Inflammatory macrophage treated with lipopolysaccharide for 1 hour (primary cell): ENCODE measurements at places on chromosomes 6 and 20.

- no peak for DNase-seq
Measured at GRCh38 chr6:56227071-56227879, 20.1 kb downstream of the COL21A1 start.

GRCh38 chr6:44045672-44046015 lies 81.6 kb downstream of the MRPL14 start:
- DNase-seq, result no peak

- DNase-seq, result no peak
Measured at GRCh38 chr20:62571669-62572344, 70.5 kb upstream of the SLCO4A1 start.

GRCh38 chr6:152893187-152893586 lies 89.7 kb downstream of the FBXO5 start:
- no peak for DNase-seq

DNA sequence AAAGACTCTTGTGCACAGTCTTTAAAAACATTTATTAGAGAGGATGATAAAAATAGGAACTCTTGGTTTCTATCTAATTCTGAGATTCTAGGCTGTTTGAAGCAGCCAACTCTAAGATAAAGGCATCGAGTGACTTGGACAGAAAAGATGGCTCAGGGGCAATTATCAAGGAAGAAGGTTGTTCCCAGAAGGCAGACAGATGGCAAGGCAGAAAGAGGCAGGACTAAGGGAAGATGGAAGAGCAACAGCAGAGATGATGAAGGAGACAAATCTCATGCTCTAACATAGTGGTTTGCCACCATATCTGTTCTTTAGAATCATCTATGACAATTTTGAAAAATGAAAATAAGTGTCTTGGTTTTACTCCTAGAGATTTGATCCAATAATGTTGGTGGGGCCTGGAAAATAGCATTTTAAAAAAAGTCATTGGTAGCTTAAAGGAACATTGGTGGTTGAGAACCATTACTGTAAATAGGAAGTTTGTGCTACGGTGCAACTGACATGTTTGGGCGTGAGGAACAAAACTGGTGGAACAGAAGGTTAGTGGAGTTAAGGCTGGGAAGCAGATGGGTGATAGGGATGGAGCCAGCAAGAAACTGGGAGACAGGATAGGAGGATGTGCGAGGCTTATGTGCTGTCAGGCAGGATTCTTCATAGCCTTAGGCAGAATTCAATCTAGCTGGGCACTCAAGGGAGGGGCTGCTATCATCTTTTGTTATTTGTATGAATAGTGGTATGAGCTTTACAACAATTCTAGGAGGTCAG lies 751.1 kb downstream of the DHX35 start:
- no peak for DNase-seq

- DNase-seq, result no peak
Measured at GRCh38 chr6:53915026-53915691, 120.4 kb downstream of the LRRC1 start.

- DNase-seq, result peak; percentile 34
Measured at GRCh38 chr20:37911838-37912281, 8.9 kb downstream of the VSTM2L start.

- no peak for DNase-seq
Measured at GRCh38 chr20:6355754-6356451, 233.1 kb upstream of the FERMT1 start.

- no peak for DNase-seq
Measured at GRCh38 chr20:4926531-4927156, 74.7 kb downstream of the SLC23A2 start.

GRCh38 chr6:53805725-53806124 lies 10.9 kb downstream of the LRRC1 start:
- DNase-seq, result no peak

- DNase-seq, result no peak
Measured at GRCh38 chr20:54195483-54196472, 12.1 kb upstream of the PFDN4 start.

DNA sequence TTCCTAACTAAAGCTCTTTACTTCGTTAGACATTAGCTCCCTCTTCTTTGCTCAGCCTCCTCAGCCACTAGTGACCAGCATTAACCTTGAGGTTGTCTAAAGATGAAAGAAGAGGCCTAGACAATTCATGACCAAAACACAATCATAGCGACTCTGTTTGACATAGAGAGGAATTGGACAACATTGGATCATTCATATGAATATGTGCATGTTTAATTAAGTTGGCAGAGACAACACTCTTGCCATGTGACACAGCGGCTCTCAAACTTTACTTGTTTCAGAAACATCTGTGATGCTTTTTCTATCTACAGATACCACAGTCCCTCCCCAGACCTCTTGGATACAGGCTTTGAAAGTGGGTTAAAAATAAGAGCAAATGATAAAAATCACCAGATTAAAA lies 81.7 kb downstream of the LINC00237 start:
- DNase-seq, result no peak

GRCh38 chr20:44752099-44752931 lies 6.7 kb downstream of the KCNK15 start:
- DNase-seq, result no peak

DNA sequence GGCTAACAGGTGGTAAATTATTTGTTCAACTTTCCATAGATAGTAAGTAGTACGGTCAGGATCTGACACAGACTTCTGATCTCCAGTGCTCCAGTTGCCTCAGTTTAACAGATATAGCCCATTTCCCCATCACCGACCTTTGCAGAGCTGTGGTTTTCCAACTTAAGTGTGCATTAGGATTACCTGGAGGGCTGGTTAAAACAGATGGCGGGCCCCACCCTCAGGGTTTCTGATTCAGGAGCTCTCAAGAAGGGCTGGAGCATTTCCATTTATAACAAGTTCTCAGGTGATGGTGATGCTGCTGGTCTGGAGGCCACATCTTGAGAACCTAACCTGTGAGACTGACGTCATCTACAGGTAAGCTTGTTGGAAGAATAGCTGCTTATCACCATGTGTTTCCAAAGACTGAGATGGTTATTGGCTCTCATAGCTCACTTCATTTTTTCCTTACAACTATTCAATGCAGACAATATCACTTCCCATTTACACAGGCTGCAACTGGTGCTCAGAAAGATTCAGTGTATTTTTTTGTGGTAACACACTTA lies 360.1 kb upstream of the CHD6 start:
- no peak for DNase-seq

- DNase-seq, result no peak
Measured at GRCh38 chr20:17870086-17870740, 98.4 kb downstream of the SNX5 start.

DNA sequence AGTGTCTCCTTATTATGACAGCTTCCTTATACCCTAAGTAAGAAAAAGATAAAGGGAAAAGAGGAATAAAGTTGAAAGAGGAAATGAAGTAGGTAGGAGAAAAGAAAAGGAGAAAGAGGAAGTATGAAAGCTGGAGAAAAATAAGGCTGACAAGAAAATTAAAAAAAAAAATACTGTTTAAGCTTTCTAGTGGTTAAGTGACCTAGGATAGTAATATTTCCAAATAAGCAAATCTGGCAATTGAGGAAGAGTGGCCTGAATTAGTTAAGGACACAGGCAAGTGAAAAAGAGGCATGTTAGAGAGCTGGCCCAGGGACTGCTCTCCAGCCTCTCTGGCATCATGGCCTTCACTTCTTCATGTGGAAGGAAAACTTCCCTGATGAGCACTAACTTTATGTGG lies 76.5 kb upstream of the ADGRF1 start:
- DNase-seq, result no peak

DNA sequence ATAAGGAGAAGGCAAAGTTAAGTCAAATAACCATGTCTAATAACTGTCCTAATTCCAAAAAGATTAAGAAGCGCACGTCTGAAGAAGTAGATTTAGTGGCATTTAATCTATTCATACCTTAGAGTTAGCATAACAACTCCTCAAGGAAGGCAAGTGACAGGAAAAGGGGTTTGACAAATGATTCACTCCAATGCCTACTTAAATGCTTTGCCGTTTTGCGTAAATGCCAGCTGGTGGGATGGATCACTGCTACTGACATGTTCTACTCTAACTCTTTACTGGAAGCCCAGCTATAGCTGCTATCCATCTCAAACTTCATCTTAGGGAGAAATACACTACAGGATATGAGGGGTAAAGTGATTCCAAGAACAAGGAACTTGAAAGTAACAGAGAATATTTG lies 347.3 kb upstream of the RUNX2 start:
- DNase-seq, result no peak

- no peak for DNase-seq
Measured at GRCh38 chr20:6614836-6615235, 152.7 kb upstream of the BMP2 start.

GRCh38 chr6:52403627-52404026 lies 16.5 kb upstream of the EFHC1 start:
- DNase-seq, result no peak

GRCh38 chr6:64081453-64081852 lies 445.9 kb downstream of the PHF3 start:
- DNase-seq, result no peak

GRCh38 chr6:42428326-42429041 lies 23.2 kb downstream of the TRERF1 start:
- DNase-seq, result peak; percentile 29

DNA sequence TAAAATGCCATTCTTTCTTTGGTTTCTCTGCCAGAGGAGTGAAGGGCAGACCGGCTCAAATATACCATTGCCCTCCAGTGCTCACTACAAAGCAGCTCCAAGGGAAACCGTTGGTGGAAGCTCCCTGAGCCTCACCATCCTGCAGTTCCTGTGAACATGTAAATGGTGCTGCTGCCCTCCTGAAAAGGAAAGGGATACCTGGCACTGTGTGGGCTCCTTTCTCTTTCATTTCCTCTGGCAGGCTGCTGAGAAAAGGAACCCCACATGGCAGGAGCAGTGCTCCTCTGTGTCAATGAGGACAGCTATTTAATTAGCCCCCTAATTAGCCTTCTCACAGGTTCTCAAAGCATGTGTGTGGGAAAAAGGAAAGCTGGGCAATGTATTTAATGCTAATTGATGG lies 142.5 kb downstream of the KLHL32 start:
- DNase-seq, result no peak

DNA sequence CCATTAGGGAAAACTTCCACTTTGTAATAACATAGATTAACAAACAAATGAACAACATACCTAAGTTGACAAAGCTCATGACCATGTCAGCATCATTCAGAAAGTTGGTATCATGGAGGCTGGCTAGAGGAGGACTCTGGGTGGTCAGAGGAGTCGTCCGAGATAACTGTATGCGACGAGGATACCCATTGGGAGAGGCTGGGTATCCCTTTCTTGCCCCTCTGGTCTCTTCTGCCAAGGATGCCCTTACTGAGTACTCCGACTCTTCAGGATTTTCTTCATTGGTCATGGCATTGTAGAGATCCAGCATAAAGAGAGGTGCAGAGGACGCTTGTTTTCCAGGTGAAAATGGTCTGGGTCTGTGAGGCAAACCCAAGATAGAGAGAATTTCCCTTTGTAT lies 1.1 kb downstream of the BMP5 start:
- DNase-seq, result no peak

DNA sequence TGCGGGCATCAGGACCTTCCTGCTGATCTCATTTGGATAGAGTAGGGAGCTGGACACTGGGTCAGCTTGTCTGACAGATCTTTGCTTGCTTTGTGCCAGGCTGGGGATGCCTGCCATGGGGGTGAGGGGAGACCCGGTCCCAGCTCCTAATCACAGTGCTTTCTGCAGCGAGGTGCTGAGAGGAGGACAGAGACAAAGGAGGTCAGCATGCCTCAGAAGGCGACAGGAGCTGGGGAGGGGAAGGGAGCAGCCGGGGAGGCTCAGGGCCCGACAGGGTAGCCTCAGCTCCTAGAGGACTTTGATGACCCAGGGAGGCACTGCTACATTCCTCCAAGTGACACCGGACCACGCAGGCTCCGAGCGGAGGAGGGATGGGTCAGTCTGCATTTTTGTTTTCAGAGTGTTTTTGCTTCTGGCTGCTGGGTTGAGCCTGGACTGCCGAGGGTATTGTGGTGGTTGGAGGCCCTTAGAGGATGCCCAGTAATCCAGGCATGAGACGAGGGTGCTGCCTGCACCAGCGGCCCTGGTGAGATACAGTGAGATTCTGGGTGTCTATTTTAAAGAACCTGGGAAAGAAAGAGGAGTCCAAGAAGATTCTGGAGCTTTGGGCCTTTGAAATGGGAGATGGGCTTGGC lies 7.8 kb downstream of the RBM38 start:
- no peak for DNase-seq

- DNase-seq, result no peak
Measured at GRCh38 chr6:170284126-170284773, 6.6 kb downstream of the DLL1 start.

GRCh38 chr6:82712389-82712788 lies 348.8 kb downstream of the TPBG start:
- DNase-seq, result no peak

DNA sequence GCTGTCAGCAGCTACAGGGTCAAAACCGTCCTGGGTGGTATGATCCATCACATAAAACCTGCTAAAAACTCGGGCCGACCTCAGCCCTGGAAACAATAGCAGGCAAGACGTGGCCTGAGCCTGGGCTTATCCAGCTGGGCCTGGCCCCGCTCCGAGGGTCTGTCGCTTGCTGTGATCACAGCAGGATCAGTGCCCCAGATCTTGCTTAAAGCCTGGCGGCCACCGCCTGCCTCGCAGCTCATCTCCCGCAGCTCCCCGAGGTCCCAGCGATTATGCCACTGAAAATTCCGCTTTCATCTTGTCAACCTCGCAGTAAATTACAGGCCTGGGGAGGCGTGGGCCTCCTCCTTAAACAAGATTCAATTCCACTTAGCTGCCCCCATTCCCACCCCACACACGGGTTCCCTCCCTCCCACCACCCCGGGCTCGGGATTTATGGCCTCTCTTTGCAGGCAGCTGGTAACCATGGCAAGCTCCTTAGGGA lies 40.1 kb downstream of the CDH22 start:
- no peak for DNase-seq

DNA sequence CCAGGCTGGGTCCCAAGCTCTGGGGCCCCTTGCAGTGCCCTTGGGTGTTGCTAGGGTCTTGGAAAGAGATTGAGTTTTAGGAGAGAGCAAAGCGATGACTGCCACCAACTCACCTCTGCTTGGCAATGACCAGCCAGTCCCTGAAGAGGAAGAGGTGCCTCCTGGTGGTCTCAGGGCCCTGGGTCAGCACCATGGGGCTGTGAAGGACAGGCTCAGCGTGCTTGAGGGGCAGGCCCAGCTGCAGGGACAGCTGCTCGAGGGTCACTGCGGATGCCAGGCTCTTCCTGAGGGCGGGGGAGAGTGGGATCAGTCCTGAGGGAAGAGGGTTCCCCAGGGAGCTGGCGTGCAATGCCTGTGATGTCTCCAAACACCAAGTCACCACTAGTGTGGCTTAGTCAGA lies 50.8 kb upstream of the TAGAP start:
- no peak for DNase-seq

GRCh38 chr6:867378-867777 lies 174.4 kb upstream of the EXOC2 start:
- no peak for DNase-seq

DNA sequence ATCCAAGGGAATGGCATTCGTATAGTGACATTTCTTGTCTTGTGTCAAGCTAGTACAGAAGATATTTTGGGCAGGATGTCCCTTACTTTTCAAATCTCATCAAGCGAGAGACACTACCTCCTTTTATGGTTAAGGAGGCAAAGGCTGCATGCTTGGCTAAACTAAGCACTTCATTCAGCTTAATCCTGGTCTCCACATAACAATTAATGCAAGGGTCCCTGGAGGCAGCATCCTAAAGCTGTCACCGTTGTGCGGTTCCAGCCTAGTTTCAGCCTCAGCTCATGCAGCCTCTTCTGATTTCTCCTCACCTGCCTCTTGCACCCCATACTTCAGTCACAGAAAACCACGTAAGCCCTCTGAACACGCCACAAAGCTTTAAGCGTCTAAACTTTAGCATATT lies 67.1 kb upstream of the SLC22A23 start:
- no peak for DNase-seq

GRCh38 chr6:28496099-28496779 lies 19.4 kb downstream of the GPX6 start:
- no peak for DNase-seq

GRCh38 chr20:14495066-14495465 lies 157.7 kb upstream of the FLRT3 start:
- DNase-seq, result no peak
